ENCODE measurements at places on chromosomes 16 and 17.

GRCh38 chr17:57354673-57355072, 98.3 kb downstream of the MSI2 start:
- no peak for DNase-seq

GRCh38 chr16:35562471-35562870, 2103.1 kb downstream of the TP53TG3F start:
- DNase-seq: no peak

DNA sequence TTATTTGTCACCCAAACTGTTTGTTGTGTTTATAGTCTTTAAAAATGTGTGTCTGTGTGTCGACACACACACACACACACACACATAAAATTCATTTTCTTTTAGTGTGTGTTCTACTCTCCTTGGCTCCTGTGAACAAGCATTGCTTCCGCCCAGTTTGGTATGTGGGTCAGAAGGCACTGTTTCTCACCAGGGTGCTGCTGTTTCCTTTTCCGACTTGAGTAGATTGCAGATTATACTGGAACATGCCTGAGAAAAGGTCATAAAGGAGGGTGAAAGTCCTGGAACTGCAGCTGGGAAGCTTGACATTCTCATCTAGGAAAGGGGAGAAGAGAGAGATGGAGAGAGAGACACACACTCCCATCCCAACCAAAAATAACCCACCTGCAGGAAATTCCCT, 330.3 kb downstream of the BCAS3 start:
- DNase-seq: no peak

GRCh38 chr17:15650741-15651582, 31.5 kb upstream of the FBXW10B start:
- DNase-seq: no peak

DNA sequence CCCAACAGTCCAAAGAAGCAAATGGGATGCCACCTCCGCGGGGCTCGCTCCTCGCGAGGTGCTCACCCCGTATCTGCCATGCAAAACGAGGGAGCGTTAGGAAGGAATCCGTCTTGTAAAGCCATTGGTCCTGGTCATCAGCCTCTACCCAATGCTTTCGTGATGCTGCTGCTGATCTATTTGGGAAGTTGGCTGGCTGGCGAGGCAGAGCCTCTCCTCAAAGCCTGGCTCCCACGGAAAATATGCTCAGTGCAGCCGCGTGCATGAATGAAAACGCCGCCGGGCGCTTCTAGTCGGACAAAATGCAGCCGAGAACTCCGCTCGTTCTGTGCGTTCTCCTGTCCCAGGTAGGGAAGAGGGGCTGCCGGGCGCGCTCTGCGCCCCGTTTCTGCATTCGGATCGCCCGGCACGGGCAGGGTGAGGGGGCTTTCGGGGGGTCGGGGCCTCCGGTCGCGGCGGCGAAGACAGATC, at the start of gene CDH13:
CDH13 (plus strand) TSS at position 179 of the 471 bp plus-strand sequence.
- DNase-seq: peak; percentile 31

GRCh38 chr17:29169806-29170591, 10.2 kb downstream of the MYO18A start:
- DNase-seq: no peak

DNA sequence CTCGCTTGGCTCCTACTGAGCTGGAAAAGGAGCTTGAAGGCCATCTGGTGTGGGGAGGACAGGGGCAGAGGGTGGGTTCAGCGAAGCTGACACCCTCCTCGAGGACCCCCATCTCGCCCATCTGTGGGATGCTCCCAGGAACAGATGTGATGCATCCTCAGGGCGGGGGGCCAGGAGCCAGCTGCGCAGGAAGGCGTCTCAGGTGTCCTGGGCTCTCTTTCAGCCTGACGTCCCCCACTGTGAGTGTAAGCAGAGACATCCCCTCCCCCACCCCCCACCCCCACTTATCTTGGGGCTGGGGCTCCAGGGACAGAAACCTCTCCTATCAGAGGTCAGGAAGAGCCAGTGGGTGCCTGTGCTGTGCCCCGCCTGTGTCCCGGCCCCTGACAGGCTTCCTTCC, 16.2 kb downstream of the KIF19 start:
- no peak for DNase-seq

DNA sequence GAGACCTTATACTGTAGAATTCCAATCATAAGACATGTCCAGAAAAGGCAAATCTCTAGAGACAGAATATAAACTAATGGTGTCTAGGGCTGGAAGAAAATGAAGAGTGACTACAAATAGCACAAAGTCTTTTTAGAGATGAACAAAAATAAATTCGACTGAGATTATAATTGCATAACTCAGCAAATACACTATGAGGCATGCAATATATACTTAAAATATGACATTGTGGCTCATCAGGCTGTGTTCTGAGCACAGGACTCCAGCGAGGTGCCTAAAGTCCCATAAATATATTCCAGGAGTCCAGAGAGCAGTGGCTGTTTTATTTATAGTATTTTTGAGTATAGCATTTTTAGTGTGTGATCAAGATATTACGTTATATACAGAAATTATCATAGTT, 13.1 kb upstream of the ZNF267 start:
- DNase-seq: no peak

- DNase-seq: no peak
Measured at GRCh38 chr17:38687286-38687685, 12.5 kb upstream of the EPOP start.

DNA sequence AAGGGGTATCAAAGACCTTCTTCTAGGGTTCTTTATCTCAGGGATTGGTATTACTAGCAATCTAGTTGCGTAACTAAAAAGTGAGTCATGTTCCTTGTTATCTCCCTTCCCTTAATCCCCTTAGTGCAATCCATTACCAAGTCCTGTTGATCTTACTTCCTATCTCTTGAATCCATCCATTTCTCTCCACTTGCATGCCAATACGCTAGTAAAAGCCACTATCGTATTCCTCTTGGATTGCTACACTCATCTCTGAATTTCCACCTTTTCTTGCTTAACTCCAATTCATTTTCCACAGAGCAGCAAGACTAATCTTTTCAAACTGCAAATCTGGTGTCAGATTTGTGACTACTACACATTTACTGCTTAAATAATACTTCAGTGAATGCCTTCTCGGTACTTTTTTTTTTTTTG, 1.8 kb upstream of the ADAT1 start:
- DNase-seq: no peak

GRCh38 chr16:56542039-56542438, 22.2 kb upstream of the BBS2 start:
- DNase-seq: no peak

DNA sequence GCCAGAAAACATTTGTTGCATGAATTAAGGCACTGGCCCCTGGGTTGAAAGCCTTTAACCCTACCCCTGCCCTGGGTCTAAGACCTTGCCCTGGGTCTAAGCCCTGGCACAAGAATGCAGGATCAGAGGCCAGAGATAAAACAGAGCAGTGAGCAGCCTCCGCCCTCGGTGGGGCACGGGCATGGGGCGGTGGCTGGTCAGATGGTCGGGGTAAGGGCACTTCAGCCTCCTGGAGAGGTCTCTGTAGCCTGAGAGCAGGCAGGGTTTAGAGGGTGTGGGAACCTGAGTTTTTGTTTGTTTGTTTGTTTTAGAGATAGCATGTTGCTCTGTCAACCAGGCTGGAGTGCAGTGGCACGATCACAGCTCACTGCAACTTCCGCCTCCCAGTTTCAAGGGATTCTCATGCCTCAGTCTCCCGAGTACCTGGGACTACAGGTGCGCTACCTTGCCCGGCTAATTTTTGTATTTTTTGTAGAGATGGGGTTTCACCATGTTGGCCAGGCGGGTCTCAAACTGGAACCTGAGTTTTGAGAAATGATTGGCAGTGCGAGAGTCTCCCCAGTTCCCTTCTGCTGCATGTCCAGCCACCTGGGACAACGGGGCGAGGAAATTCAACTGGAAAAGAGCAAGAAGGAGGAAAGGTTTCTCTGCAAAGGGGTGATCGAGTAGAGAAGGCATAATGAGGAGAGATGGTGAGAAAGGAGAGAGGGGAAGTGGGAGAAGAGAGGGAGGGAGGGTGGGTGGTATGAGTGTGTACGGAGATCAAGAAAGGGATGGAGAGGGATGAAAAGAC, 27.7 kb downstream of the TNS4 start:
- DNase-seq: no peak

DNA sequence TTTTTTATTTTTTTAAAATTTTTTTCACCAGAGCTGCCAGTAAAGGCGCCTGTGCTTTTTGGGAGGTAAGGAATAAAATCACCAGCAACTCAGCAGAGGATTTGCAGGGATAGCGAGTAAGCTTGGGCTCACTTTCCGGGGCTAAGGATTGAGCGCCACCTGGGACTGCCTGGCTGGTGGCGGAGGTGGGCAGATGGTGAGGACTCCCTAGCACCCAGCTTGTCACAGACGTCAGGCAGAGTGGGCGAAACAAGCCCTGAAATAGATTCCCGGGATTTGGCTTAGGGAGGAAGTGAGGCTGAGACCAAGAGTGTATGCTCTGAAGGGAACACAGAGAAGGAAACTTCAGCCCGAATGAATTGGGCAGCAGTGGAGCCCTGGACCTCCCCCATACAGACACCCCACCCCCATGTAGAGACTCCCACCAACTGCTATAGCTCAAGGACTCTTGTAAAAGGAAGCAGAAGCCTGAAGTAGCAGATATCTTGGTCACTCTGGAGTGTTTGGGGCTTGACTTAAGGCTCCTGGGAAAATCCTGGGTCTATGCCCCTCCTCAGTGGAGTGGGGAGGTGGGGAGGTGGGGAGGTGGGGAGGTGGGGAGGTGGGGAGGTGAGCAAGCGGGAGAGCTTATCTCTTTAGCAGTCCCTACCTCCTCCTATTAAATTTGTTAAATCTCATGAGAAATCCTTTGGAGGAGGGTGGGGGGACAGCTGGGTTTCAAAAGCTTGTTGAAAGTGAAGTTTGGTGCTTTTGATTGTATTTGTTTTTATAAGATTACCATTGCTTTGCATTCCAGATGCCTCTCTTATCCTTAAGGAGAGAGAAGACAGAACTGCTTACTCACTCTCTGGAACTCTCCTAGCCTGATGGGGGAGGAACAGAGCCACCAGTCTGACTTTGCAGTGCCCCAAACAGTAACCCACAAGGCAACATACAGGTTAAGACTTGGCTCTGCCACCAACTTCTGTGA, 8.2 kb downstream of the ARL4D start:
- DNase-seq: no peak

DNA sequence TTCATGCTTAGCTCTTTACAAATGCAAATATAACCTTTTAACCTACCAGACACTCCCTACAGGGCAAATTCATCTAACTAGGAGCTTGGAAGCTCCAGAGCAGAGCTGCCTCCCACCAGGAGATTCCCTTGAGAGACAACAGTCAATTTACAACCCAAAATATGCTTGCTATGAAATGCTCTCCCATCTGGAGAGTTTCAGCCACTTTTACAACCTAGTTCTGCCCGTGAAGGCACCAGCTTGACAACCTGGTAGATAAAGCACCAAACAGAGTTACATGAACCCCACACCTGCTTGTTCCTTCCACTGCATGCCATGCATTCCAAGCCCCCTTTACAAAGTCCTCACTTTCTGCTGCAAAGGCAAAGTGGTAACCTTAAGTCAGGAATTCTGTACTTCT, 215.3 kb upstream of the KIF2B start:
- DNase-seq: peak; percentile 10

DNA sequence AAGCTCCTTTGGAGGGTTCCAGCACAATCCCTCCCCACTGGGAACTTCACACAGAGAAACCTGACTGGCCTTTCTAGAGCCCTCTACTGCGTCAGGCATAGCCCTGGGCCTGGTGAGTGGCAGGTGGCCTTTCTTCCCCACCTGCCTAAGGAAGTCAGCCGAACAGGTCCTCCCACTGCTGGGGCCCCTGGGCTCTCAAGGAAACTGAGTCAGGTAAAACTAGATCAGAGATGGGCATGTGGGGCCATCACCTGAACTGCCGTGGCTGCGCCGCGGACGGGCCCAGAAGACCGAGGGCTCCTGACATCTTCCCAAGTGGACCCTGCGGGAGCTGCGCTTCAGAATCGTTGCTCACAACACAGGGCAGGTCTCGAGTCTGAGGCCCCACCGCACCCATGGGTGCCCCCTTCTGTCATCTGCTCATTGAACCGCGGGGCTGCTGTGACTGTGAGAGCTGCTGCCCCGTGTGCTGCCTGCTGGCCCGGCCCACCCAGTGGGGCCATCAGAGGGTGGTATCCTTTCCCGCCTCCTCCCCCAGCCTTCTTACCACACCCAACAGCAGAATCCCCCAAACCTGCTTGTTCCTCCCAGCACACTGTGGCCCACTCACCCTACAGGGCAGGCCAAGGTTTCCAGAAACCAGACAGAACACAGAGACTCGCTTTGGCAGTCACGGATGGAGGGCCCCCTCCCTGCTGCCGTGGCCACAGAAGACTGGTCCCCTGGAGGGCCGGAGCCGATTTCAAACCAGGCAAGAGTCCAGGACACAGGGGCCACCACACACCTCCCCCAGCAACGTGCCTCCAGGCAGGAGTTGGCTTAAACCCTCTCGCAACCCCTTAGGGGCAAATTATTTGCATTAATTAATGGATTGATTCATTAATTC, 81.1 kb downstream of the TBC1D16 start:
- DNase-seq: no peak

DNA sequence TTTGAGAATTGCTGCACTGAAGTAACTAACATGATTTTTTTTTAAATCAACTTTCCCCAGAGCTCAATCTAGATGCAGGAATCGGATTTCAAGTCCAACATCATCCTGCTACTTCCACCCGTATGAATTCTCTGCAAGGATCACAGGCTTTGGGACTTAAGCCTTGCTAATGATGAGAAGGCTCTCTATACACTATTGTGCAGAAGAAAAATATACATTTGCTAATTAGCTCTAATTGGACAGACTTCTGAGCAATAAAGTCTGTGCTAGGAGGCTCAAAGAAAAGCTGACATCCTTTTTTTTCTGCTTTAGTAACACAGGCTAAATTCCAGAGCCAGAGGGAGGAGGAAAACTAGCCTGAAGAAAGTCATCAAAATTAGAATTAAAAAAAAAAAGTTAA, 433.6 kb downstream of the PMP22 start:
- DNase-seq: no peak

DNA sequence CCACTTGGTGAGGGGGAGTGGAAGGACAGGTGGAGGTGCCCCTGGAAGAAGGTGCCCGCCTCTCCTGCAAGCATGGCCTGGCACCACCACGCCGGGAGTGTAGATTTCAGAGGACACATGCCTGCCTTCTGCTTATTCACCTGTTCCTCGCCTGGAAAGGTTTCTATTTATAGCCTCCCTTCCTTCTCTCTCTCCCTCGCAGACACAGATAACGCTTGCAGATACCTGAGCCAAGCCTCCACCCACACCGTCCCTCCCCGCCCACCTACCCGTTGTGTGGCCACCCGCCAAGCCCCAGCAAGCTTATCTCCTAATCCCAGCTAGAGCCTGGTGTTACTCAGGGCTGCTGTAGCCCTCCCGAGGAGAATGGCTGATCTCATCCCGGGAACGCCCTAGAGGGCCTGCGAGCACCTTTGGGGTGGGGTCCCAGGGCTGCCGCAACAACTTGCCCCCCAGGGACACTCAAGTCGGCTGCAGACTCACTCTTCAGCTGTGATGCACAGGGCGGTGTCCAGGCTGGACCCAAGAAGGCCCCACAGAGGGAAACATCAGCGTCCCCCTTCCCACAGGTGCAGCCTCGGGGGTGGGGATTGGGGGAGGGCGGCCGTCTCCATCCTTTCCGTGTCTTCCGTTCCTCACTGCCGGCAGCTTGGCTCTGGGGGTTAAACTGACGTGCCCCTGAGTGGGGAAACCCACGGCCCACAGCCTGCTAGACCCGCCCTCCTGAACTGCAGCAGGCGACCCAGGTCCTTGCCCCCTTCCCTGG, 1.9 kb upstream of the SNAI3 start:
- DNase-seq: peak; percentile 69

- no peak for DNase-seq
Measured at GRCh38 chr17:57463103-57463885, 207.0 kb downstream of the MSI2 start.

GRCh38 chr17:27526604-27527002, 70.4 kb downstream of the KSR1 start:
- DNase-seq: peak; percentile 54

Data from iPS-NIHi11 (cell line).